Esophagus muscularis mucosa (tissue), 4 donors: ENCODE measurements at places on chromosomes 3 and 15.

GRCh38 chr3:153028381-153028780 lies 133.6 kb upstream of the RAP2B start:
- no peaks in the 10 kb centered on the region for H3K4me1 ChIP-seq
- H3K36me3 ChIP-seq: no peaks in the 10 kb centered on the region
- H3K27me3 ChIP-seq: no peaks in the 10 kb centered on the region
- peak overlapping the region; percentile 33 for H3K27ac ChIP-seq

GRCh38 chr15:43777267-43777914 lies 625 bp upstream of the ELL3 start:
- peaks cover 14% of the 10 kb centered on the region for H3K36me3 ChIP-seq
- no peaks in the 10 kb centered on the region for H3K27me3 ChIP-seq
- peak overlapping the region; percentile 94 for H3K27ac ChIP-seq
- peak overlapping the region; percentile 69 for H3K4me3 ChIP-seq
- DNase-seq: peak; percentile 96

- no peaks in the 10 kb centered on the region for H3K27me3 ChIP-seq
- DNase-seq: no peak
- no peaks in the 10 kb centered on the region for H3K36me3 ChIP-seq
- no peak overlapping the region for H3K4me3 ChIP-seq
- H3K4me1 ChIP-seq: peaks cover 40% of the 10 kb centered on the region
- H3K27ac ChIP-seq: no peak overlapping the region
Observed at GRCh38 chr3:172043766-172044165, 4.4 kb downstream of the FNDC3B start.

- no peak overlapping the region for H3K4me3 ChIP-seq
- no peak for DNase-seq
- no peaks in the 10 kb centered on the region for H3K27me3 ChIP-seq
- no peak overlapping the region for H3K27ac ChIP-seq
- H3K4me1 ChIP-seq: no peaks in the 10 kb centered on the region
- H3K36me3 ChIP-seq: no peaks in the 10 kb centered on the region
Observed at GRCh38 chr15:66630801-66631351, 65.1 kb upstream of the LCTL start.

- DNase-seq: no peak
- no peak overlapping the region for H3K27ac ChIP-seq
Observed at GRCh38 chr15:41465822-41466421, 27.8 kb upstream of the ITPKA start.
